ENCODE measurements at places on chromosomes 2 and 18.

- DNase-seq = no peak
Measured at GRCh38 chr2:88139203-88139702, 11.4 kb upstream of the FABP1 start.

DNA sequence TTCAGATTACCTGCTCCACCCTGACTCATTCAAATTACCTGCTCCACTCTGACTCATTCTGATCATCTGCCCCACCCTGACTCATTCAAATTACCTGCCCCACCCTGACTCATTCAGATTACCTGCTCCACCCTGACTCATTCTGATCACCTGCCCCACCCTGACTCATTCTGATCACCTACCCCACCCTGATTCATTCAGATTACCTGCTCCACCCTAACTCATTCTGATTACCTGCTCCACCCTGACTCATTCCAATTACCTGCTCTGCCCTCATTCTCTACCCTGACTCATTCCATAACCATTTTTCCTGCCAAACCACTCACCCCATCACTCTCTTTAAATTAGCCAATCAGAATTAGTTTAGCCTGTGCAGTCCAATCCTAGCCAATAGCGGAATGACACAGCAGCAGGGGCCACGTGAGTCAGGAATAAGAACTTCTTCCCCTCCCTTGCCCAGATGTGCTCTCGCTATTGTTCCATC is 26.2 kb downstream of the CFAP53 start:
- no peak for DNase-seq

GRCh38 chr2:193326296-193326695 is 1131.6 kb upstream of the TMEFF2 start:
- no peak for DNase-seq

- no peak for DNase-seq
Measured at GRCh38 chr18:26317398-26317797, 91.2 kb downstream of the TAF4B start.

- DNase-seq = no peak
Measured at GRCh38 chr2:73253901-73254300, 19.8 kb downstream of the CCT7 start.

- DNase-seq = no peak
Measured at GRCh38 chr2:207619764-207620203, 5.4 kb downstream of the METTL21A start.
